ENCODE measurements at places on chromosomes 16 and 17. TPM values are rescaled to one million over a fixed set of nuclear protein-coding genes. Genes with fewer than 3 reads are reported as not detected.

Gene HOXB5
- polyA plus RNA-seq: not detected

Gene NPIPA3
- polyA plus RNA-seq: 0.57 TPM

Gene CSH2
- 0.43 TPM for polyA plus RNA-seq

Gene OTOA
- 0.16 TPM for polyA plus RNA-seq

Gene ALOX12
- 1.5 TPM for polyA plus RNA-seq

Gene SLC52A1
- polyA plus RNA-seq: 0.21 TPM

Gene WWOX
- 10.0 TPM for polyA plus RNA-seq

Gene BTBD17
- 1.9 TPM for polyA plus RNA-seq

Data from GM23338 (cell line).